ENCODE measurements at places on chromosomes 11 and 22.

DNA sequence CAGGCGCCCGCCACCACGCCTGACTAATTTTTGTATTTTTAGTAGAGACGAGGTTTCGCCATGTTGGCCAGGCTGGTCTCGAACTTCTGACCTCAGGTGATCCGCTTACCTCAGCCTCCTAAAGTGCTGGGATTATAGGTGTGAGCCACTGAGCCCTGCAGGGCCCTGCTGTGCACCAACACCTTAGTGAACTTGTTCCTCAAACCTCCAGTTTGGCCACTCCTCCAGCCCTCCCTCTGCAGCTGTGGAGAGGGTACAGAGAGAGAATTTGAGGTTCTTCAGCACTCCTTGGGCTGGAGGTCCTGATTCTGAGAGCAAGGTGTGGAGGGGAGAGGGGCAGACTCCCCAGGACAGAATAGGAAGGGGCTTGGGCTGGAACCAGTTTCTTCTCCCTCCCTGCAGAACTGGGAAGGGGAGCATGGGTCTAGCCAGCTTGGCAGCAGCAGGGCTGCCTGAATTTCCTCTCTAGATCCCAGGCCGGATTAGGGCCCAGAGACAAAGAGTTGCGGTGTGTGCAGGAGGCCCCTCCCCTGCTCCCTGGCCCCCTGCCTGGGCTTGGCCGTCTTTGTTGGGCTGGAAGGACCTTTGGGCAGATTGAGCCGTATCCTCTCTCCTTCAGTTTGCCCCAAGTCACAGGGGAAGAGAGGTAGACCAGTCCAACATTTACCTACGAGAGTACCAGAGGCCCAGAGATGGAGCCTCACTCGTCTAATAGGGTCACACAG, 2.3 kb upstream of the PEX16 start:
- no peak for DNase-seq

DNA sequence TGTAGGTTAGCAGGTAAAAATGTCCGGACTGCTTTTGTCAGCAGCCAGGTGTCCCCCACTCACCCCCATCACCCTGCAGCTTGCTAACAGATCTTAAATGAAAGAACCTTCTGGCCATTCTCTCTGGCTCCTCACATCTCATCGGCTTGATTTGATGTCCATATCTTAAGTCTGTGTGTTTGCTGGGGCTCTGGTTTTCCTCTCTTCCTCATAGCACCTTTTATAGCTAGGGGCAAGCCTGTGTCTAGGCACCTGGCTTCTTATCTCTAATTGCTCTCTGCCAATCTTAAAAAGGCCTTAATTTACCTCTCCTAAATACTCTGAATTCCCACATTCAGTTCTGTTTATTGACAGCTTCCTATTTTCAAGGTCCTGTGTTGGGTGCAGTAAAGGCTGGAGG, 72.0 kb downstream of the ARHGAP42 start:
- DNase-seq, result no peak

- no peak for DNase-seq
These were observed 51.6 kb downstream of the NTM start for GRCh38 chr11:131422029-131422428.

DNA sequence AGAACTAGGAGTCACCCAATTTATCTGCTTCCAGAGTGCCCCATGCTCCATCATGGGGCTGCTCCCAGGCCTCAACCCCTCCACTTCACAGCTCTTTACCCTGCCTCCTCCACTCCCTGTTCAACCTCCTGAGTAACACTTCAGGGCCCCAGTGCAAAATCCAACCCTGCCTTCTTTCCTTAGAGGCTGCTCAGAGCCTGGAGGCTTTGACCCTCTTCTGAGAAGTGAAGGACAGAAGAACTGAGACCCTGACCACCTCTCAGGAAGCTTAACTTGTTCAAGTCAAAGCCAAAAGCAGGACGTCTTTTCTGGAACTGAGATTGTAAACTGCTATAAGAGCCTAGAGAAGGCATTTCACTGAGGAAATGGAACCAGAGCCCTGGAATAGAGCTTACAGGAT, 15.5 kb downstream of the EIF3F start:
- DNase-seq, result no peak

- no peak for DNase-seq
These were observed 25.5 kb upstream of the CD82 start for GRCh38 chr11:44539971-44540370.

DNA sequence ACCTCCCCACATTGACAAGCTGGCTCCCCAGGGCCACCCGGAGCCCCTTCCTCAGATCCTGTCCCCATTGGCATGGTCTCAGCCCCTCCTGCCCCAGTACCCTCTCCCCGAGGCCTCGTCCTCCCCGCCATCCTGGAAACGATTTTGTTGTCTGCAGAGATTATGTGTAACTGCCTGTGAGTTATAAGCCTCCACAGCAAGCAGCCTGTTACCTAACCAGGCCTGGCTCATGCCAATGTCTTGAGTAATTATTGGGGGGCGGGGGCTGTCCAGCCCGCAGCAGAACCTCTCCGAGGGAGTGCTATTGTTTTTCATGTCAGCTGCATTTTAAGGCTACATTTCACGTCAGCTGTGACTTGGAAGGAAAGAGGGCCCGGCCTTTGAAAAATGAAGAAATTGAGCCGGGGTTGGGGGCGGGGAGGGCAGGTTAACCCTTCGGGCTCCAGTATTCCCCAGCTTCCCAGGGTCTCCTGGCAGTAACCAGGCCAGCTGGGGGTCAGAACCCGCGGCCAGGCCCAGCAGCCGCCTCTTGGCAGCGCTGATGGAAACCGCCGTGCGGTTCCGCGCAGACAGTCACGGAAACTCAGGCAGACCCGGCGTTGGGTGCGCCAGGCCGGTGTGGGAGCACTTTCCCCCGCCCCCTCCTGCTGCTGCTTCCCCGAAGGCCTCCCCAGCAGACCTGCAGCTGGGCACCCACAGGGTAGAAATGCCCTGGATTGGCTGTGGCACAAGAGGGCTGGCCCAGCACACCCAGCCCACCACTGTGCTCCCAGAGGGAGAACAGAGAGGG, 59.5 kb downstream of the CDKN1C start:
- DNase-seq, result peak; percentile 95

- no peak for DNase-seq
These were observed 528.1 kb downstream of the DLG2 start for GRCh38 chr11:85098996-85099395.

DNA sequence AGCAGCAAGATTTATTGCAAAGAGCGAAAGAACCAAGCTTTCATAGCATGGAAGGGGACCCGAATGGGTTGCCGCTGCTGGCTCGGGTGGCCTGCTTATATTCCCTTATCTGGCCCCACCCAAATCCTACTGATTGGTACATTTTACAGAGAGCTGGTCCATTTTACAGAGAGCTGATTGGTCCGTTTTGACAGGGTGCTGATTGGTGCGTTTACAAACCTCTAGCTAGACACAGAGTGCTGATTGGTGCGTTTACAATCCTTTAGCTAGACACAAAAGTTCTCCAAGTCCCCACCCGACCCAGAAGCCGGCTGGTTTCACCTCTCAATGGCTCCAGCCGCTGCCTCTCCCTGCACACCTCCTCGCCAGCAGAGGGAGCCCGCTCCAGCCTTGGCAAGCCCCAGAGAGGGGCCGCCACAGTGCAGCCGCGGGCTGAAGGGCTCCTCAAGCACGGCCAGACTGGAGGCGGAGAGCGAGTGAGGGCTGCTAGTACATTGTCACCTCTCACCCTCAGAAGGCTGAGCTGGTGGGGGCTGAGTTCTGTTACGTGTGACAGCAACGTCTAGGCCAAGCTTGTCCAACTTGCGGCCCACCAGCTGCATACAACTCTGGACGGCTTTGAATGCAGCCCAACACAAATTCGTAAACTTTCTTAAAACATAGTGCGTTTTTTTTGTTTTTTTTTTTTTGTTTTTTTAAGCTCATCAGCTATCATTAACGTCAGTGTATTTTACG, 8.7 kb downstream of the PTH start:
- DNase-seq, result no peak

DNA sequence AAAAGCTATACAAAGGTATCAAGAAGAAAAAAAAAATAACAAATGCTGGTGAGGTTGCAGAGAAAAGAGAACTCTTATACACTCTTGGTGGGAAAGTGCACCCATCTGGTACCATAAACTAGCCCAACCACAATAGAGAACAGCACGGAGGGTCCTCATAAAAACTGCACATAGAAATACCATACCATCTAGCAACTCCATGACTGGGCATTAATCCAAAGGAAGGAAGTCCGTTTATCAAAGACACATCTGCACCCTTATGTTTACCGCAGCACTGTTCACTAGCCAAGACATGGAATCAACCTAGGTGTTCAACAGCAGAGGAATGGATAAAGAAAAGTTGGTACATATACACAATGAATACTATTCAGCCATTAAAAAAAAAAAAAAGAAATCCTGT, 10.8 kb upstream of the CLDN5 start:
- no peak for DNase-seq

GRCh38 chr11:398826-399225, 4.8 kb downstream of the PKP3 start:
- no peak for DNase-seq

DNA sequence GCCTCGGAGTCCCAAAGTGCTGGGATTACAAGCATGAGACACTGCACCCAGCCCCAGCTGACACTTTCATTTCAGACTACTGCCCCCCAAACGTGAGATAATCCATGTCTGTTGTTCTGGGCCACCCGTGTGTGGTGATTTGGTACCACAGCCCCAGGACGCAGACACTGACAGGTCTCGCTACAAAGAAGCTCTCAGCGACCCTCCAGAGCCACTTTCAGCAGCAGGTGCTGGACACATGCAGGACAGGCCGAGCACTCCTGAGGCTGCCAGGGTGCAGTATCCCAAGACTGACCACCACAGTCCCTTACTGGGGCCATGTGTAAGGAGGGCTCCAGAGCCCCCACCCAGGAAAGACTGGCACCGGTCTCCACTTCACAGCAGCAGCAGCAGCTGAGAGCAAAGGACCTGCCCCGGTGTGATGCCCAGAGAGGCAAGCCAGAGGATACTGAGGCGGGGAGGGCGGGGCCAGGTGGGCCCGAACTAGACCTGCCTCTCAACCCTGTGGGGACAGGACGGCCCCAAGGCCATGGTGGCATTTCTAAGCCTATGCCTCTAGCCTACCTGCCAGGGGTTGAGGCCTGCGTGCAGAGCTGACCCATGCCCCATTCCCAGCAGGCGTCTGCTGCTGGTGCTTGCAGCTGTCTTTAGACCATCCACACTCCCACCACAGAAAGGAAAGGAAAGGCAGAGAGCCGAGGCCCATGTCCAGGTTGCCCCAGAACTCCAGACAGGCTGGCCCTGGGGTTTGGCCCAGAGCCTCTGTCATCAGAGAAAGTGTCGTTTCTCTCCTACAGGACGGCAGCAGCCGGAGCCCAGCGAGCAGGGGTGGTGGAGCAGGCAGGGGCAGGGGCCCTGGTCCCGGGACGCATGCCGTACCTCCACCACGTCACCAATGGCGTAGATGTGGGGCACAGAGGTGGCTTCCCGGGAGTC, 28.0 kb upstream of the GNB1L start:
- DNase-seq, result no peak

- no peak for DNase-seq
These were observed 4.7 kb upstream of the GRAMD1B start for GRCh38 chr11:123425367-123425766.

DNA sequence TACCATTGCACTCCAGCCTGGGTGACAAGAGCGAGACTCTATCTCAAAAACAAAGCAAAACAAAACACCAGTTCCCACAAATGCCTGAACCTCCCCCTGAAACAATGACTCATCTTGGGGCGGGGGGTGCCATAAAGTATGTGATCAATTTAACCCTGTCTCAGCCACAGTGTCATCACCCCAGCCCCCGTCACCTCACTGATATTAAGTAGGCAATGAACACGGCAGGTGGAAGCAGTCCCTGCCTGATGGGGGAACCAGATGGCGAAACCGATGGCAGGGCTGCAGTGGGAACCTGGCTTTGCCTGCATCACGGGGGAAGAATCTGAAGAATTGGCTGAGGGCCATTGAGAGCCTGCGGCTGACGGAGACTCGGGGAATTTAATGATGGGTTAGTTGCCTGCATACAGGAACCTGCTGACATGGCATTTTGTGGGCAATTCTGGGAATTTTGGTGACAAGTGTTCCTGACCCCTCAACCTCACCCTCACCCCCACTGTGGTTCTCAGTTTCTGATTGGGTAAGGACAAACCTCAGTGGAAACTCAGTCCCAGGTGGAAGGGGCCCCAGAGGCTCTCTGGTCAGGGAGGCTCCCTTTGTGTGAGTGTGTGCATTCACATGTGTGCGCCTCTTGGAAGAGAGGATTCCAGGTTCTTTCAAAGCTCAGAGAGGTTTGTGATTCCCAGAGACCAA, 39.1 kb upstream of the SHISAL1 start:
- DNase-seq, result peak; percentile 73

- no peak for DNase-seq
These were observed 1.6 kb upstream of the WT1 start for GRCh38 chr11:32436751-32437494.

DNA sequence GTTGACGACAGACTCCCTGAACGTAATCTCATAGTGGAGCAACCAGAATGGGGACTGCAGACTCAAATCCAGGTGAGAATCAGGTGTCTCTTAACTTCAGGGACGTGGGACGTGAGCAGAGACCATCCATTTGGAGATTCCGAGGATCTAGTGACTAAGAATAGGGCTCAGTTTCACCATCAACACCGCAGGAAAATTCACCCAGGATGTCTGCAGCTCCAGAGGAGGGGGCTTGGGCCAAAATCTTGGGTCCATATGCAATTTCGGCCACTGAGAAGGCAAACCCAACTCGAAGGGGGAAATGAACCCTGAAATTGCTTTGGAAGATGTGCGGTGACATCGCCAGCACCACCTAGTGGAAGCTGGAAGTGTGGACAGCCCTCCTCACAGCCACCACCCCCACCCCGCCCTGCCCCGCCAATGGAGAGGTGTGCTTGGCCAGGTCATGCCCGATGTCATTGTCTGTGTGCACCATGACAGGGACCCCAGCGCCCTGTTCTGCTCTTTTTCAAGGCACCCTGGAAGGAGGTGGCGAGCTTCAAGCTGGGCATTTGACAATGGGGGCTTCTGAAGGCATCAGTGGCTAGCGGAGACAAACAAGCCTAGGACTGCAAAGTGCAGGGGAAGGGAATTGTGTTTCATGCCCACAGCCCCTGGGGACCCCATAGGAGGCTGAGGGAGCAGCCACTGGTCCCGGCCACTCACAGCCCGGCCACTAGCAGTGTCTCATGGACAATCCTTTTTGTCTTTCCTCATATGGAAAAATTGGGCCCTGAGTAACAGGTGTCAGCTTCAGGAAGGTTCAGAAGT, 24.8 kb downstream of the APOL1 start:
- DNase-seq, result peak; percentile 39

DNA sequence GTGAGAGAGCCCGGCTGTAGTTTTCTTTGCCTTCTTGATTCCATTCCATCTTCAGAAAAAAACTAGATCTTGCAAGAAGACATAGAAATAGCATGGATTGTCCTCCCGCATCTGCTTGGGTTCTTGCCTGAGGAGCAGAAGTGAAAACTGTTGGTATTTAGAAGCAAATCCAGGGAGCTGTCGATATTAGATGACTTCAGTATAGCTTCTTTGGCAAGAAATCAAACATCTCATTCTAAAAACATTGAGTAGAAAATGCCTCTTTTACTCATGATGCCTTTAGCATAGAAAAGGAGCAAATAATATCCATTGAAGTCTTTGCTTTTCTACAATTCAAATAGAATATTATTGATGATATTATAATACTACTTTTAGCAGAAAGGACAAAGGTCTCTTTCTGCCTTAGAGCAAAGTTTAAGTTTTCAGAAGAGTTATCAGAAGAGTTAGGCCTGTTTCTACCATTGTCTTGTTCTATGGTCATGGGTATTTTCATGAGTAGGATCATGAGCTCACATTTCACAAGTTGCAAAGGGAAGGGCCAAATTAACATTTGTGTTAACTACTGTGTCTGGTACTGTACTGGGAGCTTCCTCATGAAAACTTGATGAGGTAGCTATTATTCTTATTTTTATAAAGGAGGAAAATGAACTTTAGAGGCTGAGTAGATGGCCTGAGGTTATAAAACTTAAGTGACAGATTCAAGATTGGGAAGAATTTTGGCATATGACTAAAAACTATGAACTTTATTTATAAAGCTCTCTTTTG, 49.7 kb downstream of the EXT2 start:
- no peak for DNase-seq
